Ascending aorta (tissue), 2 donors: ENCODE measurements at places on chromosomes 7 and 10. TPM values are rescaled to one million over a fixed set of nuclear protein-coding genes. Genes with fewer than 3 reads are reported as not detected.

MKI67 gene
- total RNA-seq = 0.64 TPM

GRCh38 chr10:58992830-58993460, 183.5 kb upstream of the PHYHIPL start:
- no peaks in the 10 kb centered on the region for H3K27me3 ChIP-seq
- H3K27ac ChIP-seq = no peak overlapping the region
- no peak overlapping the region for H3K4me3 ChIP-seq
- peaks cover 17% of the 10 kb centered on the region for H3K4me1 ChIP-seq
- no peaks in the 10 kb centered on the region for H3K36me3 ChIP-seq
- DNase-seq = no peak

DNA sequence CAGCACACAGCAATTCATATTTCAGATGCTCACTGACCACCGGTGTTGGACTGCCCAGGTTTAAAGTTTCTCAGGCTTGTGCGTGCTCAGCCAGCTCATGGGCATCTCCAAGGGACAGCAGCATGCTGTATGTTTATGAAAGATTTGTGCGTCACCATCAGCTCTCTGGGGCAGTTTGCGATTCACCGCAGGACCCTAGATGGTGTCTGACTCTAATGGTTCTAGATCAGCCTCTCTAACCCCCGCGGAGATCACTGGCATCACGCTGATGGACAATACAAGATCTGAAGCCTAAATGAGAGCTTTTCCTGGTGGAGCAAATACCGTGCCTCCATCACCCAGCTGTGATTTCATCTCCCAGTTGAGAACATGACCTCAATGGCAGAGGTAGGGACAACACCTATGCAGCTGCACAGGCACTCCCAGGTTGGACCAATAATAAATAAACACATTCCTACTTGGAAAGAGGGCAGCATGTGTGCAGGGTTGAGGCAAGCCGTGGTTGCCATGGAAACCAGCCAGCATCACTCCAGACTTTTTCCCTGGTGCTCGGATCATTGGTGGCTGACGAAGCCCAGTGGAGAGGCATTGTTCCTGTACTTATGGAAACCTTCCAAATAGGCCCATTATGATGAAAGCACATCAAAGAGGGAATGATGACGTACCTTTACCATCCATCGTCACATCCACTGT, 253.6 kb downstream of the KCNMA1 start:
- H3K27ac ChIP-seq = peak overlapping the region; percentile 94
- peak; percentile 72 for DNase-seq
- no peak overlapping the region for H3K4me3 ChIP-seq

AKR1C3 gene
- total RNA-seq = 64.4 TPM

NEBL gene
- 0.21 TPM for total RNA-seq

CALML3 gene
- total RNA-seq = not detected

LBX1 gene
- total RNA-seq = not detected

GRCh38 chr7:77734659-77735421, 38.6 kb downstream of the RSBN1L start:
- no peaks in the 10 kb centered on the region for H3K36me3 ChIP-seq
- no peak overlapping the region for H3K4me3 ChIP-seq
- no peak overlapping the region for H3K27ac ChIP-seq
- no peak for DNase-seq
- H3K4me1 ChIP-seq = peaks cover 10% of the 10 kb centered on the region

DNA sequence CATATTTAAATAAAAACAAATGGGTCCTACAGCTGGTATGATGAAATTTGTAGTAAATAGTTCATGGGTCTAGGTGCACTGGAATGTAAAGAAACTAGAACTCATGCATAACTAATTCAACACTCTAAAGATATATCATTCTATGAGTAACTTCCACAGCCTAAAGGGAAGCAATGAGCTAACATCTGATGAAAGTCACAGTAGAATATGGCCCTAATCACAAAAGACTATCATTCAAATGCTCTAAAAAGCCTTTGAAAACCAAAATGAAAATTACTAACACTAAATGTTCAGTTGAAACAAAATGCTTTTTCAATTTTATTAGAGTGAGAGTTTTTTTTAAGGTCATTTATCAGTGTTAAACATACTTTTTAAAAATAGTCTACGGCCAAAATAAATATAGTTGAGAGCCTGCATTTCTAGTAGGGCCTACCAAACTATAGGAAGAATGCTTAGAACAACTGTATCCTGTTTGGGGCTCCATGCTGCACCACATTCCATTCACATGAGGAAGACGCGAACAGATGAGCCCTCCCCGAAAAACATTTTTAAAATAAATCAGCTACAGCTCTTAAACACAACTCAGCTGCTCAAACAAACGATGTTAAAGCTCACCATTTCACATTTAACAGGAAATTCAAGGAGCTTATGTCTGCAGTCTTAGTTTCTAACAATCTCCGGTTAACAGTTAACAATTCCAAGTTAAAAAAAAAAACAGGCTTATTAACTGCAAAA, 134.5 kb downstream of the NRBF2 start:
- H3K36me3 ChIP-seq = no peaks in the 10 kb centered on the region
- H3K4me3 ChIP-seq = peak overlapping the region; percentile 55
- no peaks in the 10 kb centered on the region for H3K27me3 ChIP-seq
- H3K4me1 ChIP-seq = peaks cover 5% of the 10 kb centered on the region
- H3K27ac ChIP-seq = peak overlapping the region; percentile 76

HYAL4 gene
- not detected for total RNA-seq

GRCh38 chr7:121182902-121183301, 145.9 kb upstream of the WNT16 start:
- no peak overlapping the region for H3K4me3 ChIP-seq
- no peak for DNase-seq
- H3K27me3 ChIP-seq = no peaks in the 10 kb centered on the region
- H3K27ac ChIP-seq = no peak overlapping the region
- no peaks in the 10 kb centered on the region for H3K36me3 ChIP-seq

- H3K36me3 ChIP-seq = no peaks in the 10 kb centered on the region
- no peak for DNase-seq
- no peaks in the 10 kb centered on the region for H3K27me3 ChIP-seq
- H3K4me1 ChIP-seq = no peaks in the 10 kb centered on the region
- no peak overlapping the region for H3K4me3 ChIP-seq
Observed at GRCh38 chr10:70584366-70584765, 18.2 kb downstream of the PRF1 start.

- peaks cover 5% of the 10 kb centered on the region for H3K36me3 ChIP-seq
- peak overlapping the region; percentile 87 for H3K4me3 ChIP-seq
- no peaks in the 10 kb centered on the region for H3K27me3 ChIP-seq
- H3K27ac ChIP-seq = peak overlapping the region; percentile 99
- peaks cover 6% of the 10 kb centered on the region for H3K4me1 ChIP-seq
Observed at GRCh38 chr10:68074031-68074774, 880 bp downstream of the HERC4 start.

- no peak for DNase-seq
- no peaks in the 10 kb centered on the region for H3K36me3 ChIP-seq
- H3K27me3 ChIP-seq = no peaks in the 10 kb centered on the region
- H3K4me1 ChIP-seq = no peaks in the 10 kb centered on the region
- no peak overlapping the region for H3K4me3 ChIP-seq
Observed at GRCh38 chr10:16408379-16408778, 28.4 kb upstream of the PTER start.

SLC16A9 gene
- total RNA-seq = 2.9 TPM

MACROH2A2 gene
- 8.2 TPM for total RNA-seq

DNA sequence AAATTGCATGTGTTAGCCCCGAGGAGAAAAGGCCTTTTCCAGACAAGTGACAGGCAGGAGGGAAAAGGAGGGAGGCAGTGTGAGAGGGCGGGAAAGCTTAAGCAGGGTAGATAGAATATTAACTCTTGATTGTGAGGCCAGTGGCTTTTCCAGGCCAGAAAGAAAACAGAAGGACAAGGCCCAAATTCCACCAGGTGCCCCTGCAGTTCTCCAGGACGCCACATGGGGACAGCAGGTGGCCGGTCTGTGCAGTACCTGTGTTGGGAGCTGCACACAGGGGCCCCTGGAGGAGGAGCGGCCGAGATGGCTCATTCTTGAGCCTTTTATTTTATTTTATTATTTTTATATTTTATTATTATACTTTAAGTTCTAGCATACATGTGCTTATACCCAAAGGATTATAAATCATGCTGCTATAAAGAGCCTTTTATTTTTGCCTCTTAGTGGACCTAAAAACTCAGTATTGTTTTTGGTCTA, 141.3 kb upstream of the KLF14 start:
- peaks cover 9% of the 10 kb centered on the region for H3K4me1 ChIP-seq
- no peak for DNase-seq
- H3K36me3 ChIP-seq = peaks cover 73% of the 10 kb centered on the region
- no peaks in the 10 kb centered on the region for H3K27me3 ChIP-seq
- H3K4me3 ChIP-seq = no peak overlapping the region
- H3K27ac ChIP-seq = no peak overlapping the region

GRCh38 chr10:69402386-69402785, 14.3 kb downstream of the TACR2 start:
- no peak overlapping the region for H3K4me3 ChIP-seq
- peak overlapping the region; percentile 26 for H3K27ac ChIP-seq
- no peaks in the 10 kb centered on the region for H3K27me3 ChIP-seq
- H3K4me1 ChIP-seq = peaks cover 5% of the 10 kb centered on the region

DNA sequence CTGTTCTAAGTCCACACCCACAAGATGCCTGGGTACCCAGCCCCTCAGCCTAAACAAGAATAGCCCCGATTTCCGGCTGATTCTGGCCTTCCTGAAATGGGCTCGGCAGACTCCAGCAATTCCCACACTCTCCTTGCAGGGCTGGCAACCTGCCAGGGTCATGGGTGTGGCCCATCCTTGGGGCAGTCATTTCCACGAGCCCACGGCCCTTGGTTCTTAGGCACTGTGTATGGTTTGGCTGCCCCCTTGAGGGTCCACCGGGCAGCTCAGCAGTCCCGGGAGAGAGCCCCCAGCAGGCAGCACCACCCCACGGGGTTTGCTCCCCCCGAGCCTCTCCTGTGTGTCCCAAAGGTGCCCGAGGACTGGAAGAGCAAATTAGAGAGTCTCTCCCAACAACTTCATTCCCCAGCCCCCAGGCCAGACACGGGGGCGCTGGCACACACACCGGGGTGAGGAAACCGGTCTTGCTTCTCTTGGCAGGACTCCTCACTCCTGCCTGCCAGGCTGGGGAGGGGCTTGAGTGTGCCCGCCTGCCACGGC, 142.2 kb downstream of the EMX2 start:
- no peak for DNase-seq
- no peak overlapping the region for H3K4me3 ChIP-seq
- H3K36me3 ChIP-seq = no peaks in the 10 kb centered on the region
- H3K4me1 ChIP-seq = no peaks in the 10 kb centered on the region
- H3K27ac ChIP-seq = no peak overlapping the region

- no peak overlapping the region for H3K4me3 ChIP-seq
- no peak overlapping the region for H3K27ac ChIP-seq
- H3K36me3 ChIP-seq = no peaks in the 10 kb centered on the region
Observed at GRCh38 chr10:70935631-70936030, 47.3 kb upstream of the PCBD1 start.

DNA sequence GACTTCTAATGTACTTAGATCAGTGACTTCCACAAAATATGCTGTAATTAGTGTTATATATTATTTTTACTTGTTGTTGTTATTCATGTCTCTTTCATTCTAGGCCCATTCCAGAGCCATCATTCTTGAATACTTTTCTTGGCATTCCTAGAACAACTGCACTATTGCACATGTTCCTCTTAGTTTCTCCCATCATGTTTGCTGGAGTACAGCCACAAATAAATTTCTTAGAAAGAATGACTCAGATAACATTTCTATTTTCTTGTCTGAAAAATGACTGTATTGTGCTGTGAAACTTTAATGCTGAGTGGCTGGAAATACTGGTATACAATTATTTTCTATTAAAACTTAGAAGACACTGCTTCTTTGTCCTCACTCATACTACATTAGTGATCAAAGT, 651.0 kb upstream of the STEAP1 start:
- H3K27me3 ChIP-seq = no peaks in the 10 kb centered on the region
- H3K4me1 ChIP-seq = no peaks in the 10 kb centered on the region
- no peak overlapping the region for H3K27ac ChIP-seq
- no peak overlapping the region for H3K4me3 ChIP-seq
- H3K36me3 ChIP-seq = no peaks in the 10 kb centered on the region

SPDYE9 gene
- total RNA-seq = not detected

GRCh38 chr10:34702982-34703381, 112.1 kb downstream of the PARD3 start:
- H3K27ac ChIP-seq = peak overlapping the region; percentile 20
- H3K4me3 ChIP-seq = no peak overlapping the region
- H3K27me3 ChIP-seq = no peaks in the 10 kb centered on the region
- H3K4me1 ChIP-seq = peaks cover 12% of the 10 kb centered on the region

- DNase-seq = no peak
- peaks cover 50% of the 10 kb centered on the region for H3K4me1 ChIP-seq
- no peaks in the 10 kb centered on the region for H3K27me3 ChIP-seq
- no peaks in the 10 kb centered on the region for H3K36me3 ChIP-seq
Observed at GRCh38 chr7:132403465-132404110, 172.7 kb downstream of the PLXNA4 start.

HACD1 gene
- total RNA-seq = 41.6 TPM

CXCL12 gene
- 288 TPM for total RNA-seq

GBX1 gene
- not detected for total RNA-seq

GRCh38 chr7:85714043-85714578, 527.3 kb upstream of the SEMA3D start:
- H3K36me3 ChIP-seq = no peaks in the 10 kb centered on the region
- H3K27ac ChIP-seq = no peak overlapping the region
- H3K4me1 ChIP-seq = no peaks in the 10 kb centered on the region
- H3K4me3 ChIP-seq = no peak overlapping the region
- H3K27me3 ChIP-seq = no peaks in the 10 kb centered on the region
- DNase-seq = no peak

DNA sequence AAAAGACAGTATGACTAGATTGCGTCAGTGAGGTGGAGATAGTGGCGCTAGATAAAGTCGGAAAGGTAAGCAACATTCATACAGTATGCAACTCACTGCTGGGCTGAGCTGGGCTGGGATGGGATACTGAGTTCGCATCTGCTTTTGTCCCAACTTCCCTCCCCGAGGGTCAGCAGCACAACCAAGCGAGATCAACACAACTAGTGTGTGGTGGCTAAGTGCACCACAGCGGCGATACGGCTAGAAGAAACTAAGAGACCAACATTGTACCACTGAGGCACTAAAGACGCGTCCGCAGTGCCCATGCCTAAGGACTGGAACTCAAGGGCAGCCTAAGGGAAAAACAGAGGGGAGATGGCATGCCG, 467 bp downstream of the EXOSC1 start:
- H3K36me3 ChIP-seq = peaks cover 14% of the 10 kb centered on the region
- peaks cover 7% of the 10 kb centered on the region for H3K4me1 ChIP-seq
- no peaks in the 10 kb centered on the region for H3K27me3 ChIP-seq
- no peak for DNase-seq
- peak overlapping the region; percentile 41 for H3K27ac ChIP-seq
